ENCODE measurements at places on chromosomes 12 and 14.

GRCh38 chr14:93957751-93958566 lies 18.4 kb downstream of the ASB2 start:
- DNase-seq: no peak

DNA sequence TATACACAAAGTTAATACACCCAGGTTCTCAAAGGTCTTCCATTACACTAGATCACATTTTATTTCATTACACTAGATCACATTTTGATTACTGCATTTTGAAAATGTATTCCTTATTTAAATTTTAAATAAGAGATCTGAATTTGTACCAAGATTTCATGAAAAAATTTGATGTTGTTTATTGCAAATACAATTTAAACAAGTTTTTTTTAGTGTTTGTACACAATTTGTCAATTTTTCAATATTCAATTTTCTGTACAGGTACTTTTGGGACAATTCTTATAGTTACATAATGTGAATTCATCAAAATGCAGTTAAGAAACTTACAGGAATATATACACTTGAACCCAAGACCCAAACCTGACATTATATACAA lies 14.3 kb downstream of the SLC38A2 start:
- DNase-seq: no peak

DNA sequence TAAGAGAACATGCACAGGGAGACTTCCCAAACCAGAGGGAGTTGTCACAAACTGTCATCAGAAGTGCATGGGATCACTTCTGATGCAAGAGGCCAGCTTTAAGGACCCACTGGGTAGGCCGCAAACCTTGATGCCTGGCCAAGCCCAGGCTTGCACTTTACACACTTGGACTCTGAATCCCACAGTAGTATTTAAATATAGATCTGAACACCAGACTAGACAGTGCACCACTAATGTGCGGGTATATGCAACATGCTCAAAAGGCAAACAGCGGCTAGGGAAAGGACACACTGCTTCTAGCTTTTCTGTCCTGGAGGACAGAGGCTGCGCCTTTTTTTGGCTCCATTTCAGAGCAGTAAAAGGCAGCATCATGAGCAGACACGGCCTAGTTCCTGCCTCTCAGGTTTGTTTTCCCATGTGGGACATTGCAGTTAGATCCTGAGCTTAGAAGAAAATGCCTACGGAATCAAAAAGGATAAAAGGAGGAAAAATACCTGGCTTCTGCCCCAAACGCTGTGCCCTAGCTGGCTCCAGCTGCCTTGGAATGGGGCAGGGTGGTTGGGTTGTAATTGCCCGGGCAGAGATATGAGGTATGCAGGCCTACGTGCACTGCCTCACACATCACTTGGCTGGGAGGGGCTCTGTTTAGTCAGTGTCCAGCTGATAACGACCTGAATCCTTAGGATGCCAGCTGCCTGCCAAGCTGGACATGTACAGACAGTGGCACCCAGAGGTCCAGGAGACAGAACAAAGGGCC lies 84.5 kb upstream of the EGLN3 start:
- DNase-seq: no peak

- no peak for DNase-seq
These were observed 17.1 kb downstream of the CDKL1 start for GRCh38 chr14:50379563-50379962.

DNA sequence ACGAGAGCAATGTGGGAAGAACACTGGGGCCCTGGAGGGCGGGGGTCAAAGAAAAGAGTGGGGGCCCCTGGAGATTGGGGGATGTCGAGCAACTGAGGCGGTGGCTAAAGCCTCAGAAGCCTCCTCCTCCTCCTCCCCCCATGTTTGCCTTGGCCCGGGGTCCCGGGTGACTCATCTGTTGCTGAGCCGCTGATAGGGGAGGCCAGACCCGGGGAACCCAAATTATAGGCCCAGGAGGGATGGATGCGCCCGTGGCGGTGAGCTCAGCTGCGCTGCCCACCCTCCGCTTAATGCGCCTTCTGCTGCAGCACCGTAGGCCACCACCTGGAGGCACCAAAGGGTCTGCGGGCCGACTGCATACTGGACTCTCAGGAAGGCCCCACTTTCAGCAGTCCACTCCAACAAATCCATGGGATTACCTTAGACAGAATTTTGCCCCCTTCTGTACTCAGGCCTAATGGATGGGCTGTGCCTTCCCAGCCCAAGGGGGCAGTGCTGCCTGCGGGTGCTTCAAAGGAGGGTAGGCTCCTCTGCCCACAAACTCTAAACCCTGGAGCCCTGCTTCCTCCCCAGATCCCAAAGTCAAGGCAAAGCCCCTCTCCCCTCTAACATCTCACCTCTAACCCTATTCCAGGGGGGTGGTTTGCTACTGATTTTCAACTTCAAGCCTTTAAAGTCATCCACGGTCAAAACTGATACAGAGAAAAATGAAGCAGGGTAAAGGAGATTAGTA lies 2.6 kb upstream of the WNT10B start:
- DNase-seq: no peak

GRCh38 chr14:103716091-103716801 lies 636 bp downstream of the ZFYVE21 start:
- DNase-seq: no peak

- DNase-seq: no peak
These were observed 114.3 kb downstream of the KSR2 start for GRCh38 chr12:117854339-117855012.

- DNase-seq: no peak
These were observed 307.7 kb upstream of the SEL1L start for GRCh38 chr14:81841346-81841745.

DNA sequence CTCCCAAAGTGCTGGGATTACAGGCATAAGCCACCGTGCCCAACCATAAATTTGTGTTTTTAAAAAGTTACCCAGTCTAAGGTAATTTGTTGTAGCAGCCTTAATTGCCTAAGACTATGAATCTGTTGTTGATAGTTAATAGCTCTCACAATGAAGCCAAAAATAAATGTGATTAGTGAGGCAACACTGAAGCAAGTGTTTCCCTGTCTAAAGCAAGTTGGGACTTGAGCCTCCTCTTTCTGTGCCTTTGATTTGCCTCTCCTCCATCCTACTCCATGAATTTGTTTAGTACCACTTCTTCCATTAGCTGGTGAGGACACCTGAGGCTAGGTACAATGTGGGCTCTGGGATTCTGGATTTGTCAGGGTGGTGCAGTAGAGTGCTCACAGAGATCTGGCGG lies 36.8 kb downstream of the DAAM1 start:
- no peak for DNase-seq

- peak; percentile 62 for DNase-seq
These were observed 138.0 kb downstream of the ASCL4 start for GRCh38 chr12:107912421-107913004.

- DNase-seq: no peak
These were observed 362.6 kb upstream of the CLEC14A start for GRCh38 chr14:38618514-38618913.

DNA sequence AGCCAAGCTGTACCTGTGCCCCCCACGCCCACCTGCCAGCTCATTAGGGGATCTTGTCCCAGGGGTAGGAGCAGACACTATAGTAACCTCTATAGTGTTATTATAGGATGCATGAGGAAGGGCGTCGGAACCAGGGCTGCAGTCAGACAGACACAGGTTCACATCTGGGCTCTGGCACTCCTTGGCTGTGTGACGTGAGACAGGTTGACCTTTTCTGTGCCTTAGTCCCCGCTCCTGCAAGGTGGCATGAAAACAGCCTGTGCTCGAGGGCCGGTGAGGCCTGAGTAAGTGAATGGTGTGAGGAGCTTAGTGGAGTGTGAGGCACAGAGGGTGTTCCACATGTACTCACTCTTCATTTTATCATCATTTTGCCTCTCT lies 19.0 kb downstream of the ASB2 start:
- no peak for DNase-seq

DNA sequence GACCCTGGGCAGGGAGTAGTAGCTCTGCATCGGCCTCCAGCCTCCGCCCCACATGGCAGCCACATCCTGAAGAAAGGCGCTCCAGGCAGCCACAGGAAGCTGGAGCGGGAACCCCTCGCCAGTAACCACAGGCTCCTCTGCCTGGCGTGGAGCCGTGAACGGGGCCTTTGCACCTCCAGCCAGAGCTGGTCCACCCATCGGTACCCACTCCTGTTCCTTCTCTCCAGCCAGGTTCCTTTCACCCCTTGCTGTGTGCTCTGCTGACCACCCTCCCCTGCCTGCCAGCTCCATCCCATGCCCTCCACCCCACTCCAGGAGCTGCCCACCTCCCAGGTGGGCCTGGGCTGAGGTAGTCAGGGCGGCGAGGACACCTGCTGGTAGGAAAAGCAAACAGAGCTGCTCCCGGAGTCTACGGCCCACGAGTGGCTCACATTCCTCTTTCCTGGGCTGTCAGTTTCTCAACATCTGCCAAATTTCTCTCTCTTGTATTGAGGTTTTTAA lies 2.7 kb downstream of the TGFB3 start:
- no peak for DNase-seq

- no peak for DNase-seq
These were observed 2.0 kb downstream of the TMTC1 start for GRCh38 chr12:29781705-29782266.

- no peak for DNase-seq
These were observed 2.1 kb upstream of the ATP23 start for GRCh38 chr12:57939291-57939690.

GRCh38 chr12:1256285-1256684 lies 265.3 kb downstream of the ERC1 start:
- DNase-seq: no peak

GRCh38 chr12:78407722-78408121 lies 456.9 kb upstream of the SYT1 start:
- DNase-seq: no peak

DNA sequence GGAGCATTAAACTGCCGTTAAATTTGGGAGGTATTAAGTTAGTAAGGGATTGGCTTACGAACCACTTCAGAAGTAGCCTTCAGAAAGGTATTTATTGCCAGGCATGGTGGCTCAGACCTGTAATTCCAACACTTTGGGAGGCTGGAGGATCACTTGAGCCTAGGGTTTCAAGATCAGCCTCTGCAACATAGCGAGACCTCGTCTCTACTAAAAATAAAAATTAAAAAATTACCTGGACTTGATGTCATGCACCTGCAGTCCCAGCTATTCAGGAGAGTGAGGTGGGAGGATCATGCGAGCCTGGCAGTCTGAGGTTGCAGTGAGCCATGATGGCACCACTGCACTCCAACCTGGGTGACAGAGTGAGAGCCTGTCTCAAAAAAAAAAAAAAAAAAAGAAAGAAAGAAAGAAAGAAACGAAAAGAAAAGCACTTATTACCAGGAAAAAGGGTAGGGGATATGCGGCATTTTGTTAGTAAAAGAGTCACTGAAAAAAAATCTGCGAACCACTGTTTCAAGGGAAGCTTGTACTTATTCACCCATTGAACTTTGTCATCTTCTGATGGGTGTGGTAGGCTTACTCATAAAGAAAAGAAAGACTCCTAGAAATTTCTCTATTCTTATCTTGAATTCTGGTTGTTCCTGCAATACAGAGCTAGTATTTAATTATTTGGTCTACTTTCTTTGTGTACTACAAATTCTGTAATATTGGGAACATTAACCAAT lies 33.6 kb upstream of the PLEKHA5 start:
- no peak for DNase-seq

DNA sequence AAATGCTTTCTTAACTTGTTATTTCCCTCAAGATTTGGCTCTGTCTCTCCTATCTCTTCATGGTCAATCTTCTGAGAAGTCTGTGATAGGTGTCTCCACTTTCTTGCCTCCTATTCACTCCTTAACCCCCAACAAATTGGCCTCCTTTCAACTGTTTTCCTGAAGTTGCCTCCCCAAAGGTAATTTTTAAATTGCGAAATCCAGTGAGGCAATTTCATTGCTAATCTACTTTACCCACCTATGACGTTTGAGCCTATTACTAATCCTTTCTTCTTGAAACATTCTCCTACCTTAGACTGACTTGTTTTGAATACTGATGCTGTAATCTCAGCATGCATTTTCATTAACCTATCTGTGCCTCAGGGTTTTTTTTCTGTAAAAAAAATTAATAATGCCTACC lies 6.0 kb upstream of the KCNH5 start:
- DNase-seq: no peak

DNA sequence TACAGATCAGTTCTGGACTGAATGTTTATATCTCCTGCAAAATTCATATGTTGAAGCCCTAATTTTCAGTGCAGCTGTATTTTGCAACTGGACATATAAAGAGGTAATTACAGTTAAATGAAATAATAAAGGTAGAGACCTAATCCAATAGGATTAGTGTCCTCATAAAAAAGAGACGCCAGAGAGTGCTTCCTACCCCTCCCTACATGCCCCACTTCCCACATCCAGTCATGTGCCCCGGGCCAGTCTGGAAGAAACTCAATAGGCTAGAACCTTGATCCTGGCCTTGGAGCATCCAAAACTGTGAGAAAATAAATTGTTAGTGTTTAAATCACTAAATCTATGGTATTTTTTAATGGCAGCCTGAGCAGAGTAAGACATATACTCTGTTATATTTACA lies 172.3 kb downstream of the ALG10B start:
- no peak for DNase-seq

- no peak for DNase-seq
These were observed 52.4 kb downstream of the CLMN start for GRCh38 chr14:95267306-95267705.

DNA sequence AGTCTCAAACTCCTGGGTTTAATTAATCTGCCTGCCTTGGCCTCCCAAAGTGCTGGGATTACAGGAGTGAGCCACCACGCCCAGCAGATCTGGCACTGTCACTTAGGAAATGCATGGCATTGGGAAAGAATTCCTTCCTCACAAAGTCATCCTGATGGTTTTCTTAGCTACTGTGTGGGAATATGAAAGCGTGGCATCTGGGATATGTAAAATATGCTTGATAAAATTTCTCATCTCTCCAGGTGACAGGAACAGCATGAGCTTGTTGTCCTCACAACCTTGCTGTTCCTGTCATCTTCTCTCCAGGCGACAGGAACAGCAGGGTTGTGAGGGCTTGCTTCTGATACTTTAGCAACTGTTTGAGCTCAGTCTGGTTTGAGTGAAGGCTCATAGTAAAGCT lies 16.1 kb upstream of the AICDA start:
- peak; percentile 11 for DNase-seq

DNA sequence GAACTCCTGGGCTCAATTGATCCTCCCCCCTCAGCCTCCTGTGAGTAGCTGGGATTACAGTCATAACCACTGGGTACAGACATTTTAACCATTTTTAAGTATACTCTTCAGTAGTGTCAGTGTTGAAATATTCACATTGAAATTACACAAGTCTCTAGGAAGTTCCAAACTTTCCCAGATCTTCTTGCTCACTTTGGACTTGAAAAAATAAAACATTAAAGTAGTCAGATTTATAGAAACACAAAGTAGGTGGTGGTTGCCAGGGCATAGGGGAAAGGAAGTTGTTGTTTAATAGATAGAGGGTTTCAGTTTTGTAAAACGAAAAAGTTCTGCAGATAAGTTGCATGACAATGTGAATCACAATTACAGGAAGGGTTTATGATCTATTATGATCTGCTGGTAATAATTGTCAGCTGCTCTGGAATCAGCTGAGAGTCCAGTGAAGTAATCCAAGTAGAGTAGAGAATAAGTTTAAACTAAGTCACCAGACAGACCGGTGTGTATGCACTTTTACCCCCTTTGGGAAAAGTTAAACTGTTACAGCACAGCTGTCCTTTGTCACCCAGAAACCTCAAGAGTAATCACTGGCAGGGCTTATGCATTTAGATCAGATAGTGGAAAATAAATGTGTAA lies 27.4 kb downstream of the PCNX1 start:
- no peak for DNase-seq

Measured in pons (tissue), 1 donor.